GM12891 (cell line): ENCODE measurements at places on chromosomes 2 and 18.

DNA sequence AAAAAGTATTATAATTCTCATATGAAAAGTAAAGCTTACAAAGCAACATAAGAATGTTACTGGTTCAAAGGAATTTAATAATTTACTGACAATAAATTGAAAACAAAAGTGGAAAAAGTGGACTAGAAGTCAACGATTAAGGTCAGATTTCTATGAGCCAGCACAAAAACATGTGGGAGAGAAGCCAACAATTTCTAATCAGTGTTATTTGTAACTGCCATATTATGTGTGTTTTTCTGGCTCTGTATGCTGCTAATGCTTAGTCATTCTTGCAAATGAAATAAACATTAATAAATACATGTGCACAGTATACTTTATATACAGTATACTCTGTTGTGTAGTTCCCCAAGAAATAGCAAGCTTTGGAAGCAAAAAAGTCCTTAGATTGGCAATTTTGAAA lies 301.3 kb upstream of the RGPD4 start:
- DNase-seq = no peak

DNA sequence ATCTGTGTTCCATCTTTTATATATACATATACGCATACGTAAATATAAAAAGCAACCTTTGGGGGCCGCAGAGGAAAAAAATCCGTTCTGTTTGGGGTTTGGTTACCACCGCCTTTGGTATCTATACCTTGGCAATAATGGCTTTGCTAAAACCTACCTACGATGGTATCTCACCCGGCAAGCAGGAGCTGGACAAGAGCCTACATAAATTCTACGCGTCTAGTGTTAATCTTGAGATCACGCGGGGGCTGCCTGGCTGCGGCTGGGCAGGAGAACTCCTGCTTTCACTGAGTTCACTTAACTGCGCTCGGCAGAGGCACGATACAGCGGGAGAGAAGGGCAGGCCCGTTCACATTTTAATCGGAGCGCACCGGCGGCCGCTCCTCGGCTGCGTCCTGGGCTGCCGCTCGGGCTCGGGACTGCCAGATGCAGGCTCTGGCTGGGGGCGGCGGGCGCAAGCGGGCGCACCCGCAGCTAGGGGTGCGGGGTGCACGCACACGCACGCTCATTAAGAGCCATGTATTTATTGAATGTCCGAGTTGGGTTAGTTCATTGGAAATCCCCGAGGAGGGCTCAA lies 1.7 kb upstream of the POU3F3 start:
- DNase-seq = no peak

DNA sequence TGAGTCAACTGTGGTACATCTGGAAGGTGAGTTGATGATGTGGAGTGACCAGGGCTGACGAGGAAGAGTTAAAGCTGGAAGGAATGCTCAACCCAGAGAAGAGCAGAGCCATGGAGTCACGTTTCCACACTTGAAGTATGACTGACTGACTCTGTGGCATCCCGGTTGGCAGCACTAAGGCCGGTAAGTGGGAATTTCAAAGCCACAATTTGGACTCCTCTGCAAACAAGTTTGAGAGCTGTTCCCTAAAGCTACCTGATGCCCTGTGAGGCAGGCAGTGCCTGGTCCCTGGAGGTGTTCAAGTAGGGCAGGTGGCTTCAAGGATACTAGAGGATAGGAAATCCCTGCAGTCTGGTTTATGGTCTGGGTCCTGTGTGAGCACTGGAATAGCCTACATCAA lies 69.3 kb upstream of the ITGB6 start:
- no peak for DNase-seq

- DNase-seq = no peak
Measured at GRCh38 chr18:49976795-49977560, 163.6 kb upstream of the ACAA2 start.

DNA sequence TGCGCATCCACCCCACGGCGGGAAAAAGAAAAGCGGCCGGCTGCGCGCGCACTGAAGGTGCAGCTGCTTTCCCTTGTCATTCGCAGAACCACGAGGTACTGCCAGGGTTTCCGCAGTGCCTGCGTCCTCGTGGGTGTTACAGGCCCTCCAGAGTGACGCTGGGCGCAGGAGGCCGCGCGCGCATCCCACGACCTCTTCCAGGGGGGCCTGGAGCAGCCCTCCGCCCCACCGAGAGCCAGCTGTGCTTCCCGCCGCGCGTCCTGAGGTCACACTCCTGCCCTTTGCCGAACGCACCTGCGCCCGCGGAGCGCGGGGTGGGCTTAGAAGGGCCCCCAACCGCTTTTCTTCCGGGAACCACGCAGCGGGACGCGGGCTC lies 378 bp upstream of the IAH1 start:
- peak; percentile 52 for DNase-seq
